ENCODE measurements at places on chromosomes 2 and 18.

- DNase-seq: no peak
Measured at GRCh38 chr2:166417669-166418068, 41.9 kb upstream of the SCN9A start.

DNA sequence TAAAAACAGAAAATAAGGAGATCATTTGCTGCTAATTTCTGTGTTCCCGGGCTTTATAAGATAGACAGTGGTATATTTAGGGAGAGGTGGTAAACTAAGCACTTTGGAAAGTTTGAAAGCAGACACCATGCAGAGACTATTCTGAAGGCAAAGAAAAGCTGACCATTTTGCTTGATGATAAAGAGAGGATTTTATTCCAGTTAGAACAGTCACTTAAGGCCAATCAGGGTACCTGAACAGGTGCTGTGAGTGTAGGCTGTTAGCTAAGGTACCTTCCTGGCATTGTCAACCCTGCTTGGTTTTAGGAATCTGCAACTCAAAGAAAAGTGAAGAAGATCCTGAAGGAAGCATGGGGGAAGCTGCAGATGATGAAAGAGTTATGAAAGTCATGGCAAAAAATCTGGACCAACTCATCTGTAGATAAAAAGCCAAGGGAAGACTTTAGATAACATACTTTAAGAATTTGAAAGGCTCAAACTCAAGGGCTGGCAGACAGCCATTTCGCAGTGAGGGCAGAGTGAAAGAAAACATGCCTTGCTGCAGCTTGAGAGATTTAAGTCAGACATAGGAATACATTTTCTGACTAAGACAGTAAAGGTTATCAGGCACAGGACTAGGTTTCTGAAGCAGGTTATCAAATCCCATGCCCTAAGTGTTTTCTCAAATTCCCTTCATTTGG is 80.1 kb upstream of the ARL5A start:
- DNase-seq: no peak

- no peak for DNase-seq
Measured at GRCh38 chr2:171260471-171261424, 100.1 kb upstream of the TLK1 start.

GRCh38 chr18:22977847-22978701 is 44.9 kb downstream of the RBBP8 start:
- DNase-seq: no peak

DNA sequence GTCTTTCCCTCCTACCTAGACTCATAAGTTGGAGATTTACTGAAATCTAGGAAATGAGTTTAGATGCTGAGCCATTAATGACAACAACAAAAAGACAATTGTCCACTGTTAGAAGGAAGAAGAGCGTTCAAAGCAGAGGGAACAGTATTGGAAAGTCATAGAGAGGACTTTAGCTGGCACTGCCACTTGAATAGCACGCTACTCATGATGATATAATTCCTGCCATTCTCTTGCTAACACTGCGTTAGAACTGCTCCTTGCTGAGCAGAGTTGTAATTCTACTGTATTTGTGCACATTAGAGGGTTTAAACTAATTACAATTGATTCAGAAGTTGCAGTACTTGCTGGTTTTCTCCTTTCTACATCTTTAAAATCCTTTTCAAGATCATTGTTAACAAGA is 9.0 kb upstream of the AFTPH start:
- DNase-seq: no peak

GRCh38 chr2:29014331-29014730 is 33.2 kb downstream of the TOGARAM2 start:
- no peak for DNase-seq

GRCh38 chr18:10419420-10420103 is 34.9 kb upstream of the APCDD1 start:
- DNase-seq: no peak

- no peak for DNase-seq
Measured at GRCh38 chr2:55518841-55519165, 715 bp upstream of the CFAP36 start.

GRCh38 chr2:48448274-48449061 is 81.5 kb upstream of the STON1 start:
- DNase-seq: no peak

DNA sequence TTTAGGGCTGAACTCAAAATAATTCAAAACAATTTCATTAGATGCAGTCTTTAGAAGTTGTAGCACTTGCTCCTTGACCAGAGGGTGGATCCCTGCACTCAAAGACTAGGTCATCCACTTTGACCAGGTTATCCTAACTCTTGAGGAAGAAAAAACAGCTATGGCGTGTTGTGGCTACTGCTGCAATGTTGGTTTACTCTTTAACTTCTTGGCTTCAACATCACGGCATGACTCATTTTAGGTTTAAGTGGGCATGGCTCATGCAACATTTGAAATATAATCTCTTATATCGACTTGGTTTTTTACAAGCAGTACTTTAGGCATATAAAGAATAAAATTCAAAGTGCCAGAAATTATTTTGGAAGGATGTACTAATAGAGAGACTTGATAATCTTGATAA is 35.4 kb downstream of the ANKRD29 start:
- DNase-seq: no peak
